ENCODE measurements at places on chromosomes 7 and 10.
A peak's percentile ranks its signal among the peaks of the same experiment; 100 is the strongest.

- DNase-seq = no peak
Observed at GRCh38 chr7:27888736-27889135, 148.8 kb downstream of the TAX1BP1 start.

- DNase-seq = peak; percentile 82
Observed at GRCh38 chr10:23343591-23344240, 881 bp downstream of the C10orf67 start.

DNA sequence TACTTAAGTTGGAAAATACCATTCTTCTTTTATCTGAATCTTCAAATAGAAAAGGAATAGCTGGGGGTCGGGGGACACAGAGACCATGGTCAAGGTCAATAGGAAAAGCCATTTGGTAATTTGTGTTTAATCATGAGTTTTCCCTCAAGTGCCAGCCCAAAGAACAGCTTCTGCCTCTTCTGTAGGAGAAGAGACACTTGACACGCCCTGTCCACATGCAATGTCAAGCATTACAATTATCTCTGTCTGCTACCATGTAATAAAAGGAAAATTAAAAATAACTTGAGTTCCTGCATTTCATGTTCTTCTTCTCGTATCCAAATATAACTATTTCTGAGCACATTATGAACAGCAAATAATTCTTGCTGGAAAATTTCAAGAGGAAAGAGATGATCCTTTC, 241.7 kb downstream of the IPMK start:
- DNase-seq = no peak

DNA sequence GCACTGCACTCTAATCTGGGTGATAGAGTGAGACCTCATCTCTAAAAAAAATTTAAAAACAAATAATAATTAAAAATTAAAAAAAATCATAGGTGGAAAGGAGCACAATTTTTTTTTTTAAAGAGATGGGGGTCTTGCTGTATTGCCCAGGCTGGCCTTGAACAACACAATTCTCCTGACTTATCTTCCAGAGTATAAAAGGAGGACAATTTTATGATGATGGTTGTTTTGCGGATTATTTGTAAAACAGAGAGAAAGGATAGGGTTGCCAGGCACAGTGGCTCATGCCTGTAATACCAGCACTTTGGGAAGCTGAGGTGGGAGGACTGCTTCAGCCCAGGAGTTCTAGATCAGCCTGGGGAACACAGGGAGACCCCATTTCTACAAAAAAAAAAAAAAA, 5.0 kb downstream of the ACTR1A start:
- DNase-seq = no peak

DNA sequence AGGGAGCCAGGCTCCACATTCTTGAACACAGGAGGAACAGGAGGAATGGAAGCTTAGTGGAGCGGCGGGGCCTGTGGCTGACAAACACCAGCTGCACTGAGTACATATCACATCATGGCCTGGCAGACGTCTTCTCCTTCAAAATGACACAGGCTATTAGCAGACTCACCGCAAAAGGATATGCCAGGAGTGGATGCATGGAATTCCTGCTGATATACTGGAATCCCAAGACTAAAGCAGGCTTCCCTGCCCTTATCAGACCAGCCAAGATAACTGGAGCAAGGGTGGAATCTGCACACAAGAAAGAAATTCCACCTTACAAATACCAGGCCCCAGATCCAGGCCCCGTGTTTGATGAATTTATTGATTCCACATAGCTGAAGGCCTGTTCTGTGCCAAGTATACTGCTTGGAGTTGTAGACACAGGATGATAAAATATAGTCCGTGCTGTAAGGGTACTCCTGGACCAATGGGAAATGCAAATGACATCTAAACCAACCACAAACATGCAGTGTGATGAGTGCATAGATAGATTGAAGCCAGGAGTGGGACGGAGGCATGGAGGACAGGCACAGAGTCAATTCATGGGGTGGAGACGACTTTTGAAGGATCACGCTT, 480.5 kb upstream of the ZMIZ1 start:
- DNase-seq = no peak

All from HAP-1 (cell line).